ENCODE measurements at places on chromosomes 2 and 18.

GRCh38 chr18:63141778-63142176 lies 177.8 kb downstream of the BCL2 start:
- no peak for DNase-seq

- DNase-seq = no peak
Measured at GRCh38 chr2:46079985-46080560, 217.1 kb upstream of the EPAS1 start.

DNA sequence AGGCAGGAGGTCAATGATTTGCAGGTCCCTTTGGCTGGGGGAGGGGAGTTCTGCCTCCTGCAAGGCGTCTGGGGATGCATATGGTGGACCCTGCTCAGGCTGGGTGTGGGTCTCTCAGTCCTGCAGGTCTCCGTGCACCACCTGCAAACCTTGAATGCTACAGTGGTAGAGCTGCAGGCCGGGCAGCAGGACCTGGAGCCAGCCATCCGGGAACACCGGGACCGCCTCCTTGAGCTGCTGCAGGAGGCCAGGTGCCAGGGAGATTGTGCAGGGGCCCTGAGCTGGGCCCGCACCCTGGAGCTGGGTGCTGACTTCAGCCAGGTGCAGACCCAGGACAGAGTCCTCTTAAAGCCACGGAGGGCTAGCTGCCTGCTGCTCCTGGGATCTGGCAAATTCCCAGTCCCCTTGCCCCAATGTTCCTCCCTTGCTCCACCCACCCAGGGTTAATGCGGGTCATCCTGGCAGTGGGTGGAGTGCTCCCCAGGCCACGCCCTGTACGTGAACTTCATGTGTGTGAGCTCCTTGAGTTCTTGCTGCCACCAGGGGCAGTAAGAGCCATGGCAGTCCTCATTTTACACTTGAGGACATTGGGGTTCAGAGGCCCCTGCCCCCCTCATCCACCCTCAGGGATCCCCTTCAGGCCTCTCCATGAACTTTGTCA lies 3.1 kb downstream of the PROM2 start:
- DNase-seq = no peak

DNA sequence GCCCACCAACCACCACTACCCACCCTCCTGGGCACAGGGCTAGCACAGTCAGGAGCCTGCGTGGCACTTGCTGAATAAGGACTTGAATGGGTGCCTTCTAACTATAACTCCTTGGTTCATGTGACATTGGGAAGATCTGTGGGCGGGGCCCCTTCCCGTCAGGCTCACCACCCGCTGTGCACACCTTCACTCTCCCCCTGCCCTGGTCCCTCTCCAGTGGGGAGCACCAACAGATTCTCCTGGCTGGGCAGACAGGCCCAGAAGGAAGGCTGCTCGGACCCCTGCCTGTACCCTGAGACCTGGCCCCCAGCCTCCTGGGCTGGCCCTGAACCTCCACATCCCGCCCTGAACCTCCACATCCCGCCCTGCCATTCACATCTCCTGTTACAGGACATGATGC lies 33.4 kb upstream of the POMC start:
- no peak for DNase-seq

DNA sequence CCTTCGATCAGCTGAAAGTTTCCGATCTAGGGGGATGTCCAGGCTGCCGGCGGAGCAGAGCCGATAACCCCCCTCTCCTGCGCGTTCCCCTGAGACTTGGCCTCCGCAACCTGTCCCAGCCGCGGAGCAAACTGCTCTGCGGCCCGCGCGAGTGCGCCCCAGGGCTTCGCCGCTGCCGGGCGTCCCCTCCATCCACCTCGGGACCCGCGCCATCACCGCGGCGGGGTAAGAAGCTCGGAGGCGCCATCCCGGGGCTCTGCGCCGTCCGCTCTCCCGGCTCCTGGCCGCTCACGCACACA lies 990 bp upstream of the GDF7 start:
- no peak for DNase-seq

GRCh38 chr2:143717536-143718168 lies 588.4 kb downstream of the ARHGAP15 start:
- no peak for DNase-seq

DNA sequence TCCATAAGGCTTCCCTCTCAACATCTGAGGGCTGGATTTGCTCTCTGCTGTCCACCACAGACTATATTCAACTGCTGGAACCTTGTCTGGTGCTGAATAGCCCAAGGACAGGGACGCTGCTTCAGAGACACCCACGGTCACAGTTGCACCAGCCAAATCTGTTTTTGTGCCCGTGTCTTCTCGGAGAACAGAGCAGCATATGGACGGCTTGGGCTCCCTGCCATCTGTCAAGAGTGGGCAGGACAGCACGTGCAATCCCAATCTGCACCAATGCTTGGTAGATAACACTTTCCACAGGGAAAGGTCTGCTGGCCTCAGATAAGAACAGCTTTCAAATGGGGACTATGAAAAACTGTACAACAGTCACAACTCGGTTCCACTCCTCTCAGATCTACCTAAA lies 466.1 kb downstream of the TGIF1 start:
- no peak for DNase-seq

- no peak for DNase-seq
Measured at GRCh38 chr2:137654046-137654445, 310.2 kb upstream of the HNMT start.

- no peak for DNase-seq
Measured at GRCh38 chr2:118696786-118697465, 150.5 kb downstream of the EN1 start.

- no peak for DNase-seq
Measured at GRCh38 chr2:184906709-184907108, 308.4 kb downstream of the ZNF804A start.

GRCh38 chr2:156037482-156037881 lies 295.0 kb downstream of the NR4A2 start:
- DNase-seq = no peak

GRCh38 chr2:121663434-121663833 lies 14.2 kb upstream of the CLASP1 start:
- DNase-seq = no peak
